Sigmoid colon (tissue), 7 donors: ENCODE measurements at places on chromosomes 7 and 10. TPM values are rescaled to one million over a fixed set of nuclear protein-coding genes. Genes with fewer than 3 reads are reported as not detected.

Gene C10orf62
- not detected for total RNA-seq

- no peak overlapping the region for H3K4me3 ChIP-seq
- H3K27me3 ChIP-seq, result no peaks in the 10 kb centered on the region
- H3K4me1 ChIP-seq, result peaks cover 11% of the 10 kb centered on the region
- H3K36me3 ChIP-seq, result no peaks in the 10 kb centered on the region
- no peak overlapping the region for H3K27ac ChIP-seq
Measured at GRCh38 chr10:119100434-119101238, 3.3 kb upstream of the DENND10 start.

- H3K27ac ChIP-seq, result no peak overlapping the region
- H3K4me1 ChIP-seq, result peaks cover 29% of the 10 kb centered on the region
- no peaks in the 10 kb centered on the region for H3K36me3 ChIP-seq
- peaks cover 100% of the 10 kb centered on the region for H3K27me3 ChIP-seq
- no peak for DNase-seq
- H3K4me3 ChIP-seq, result no peak overlapping the region
Measured at GRCh38 chr7:157016352-157017041, 6.0 kb upstream of the MNX1 start.

GRCh38 chr7:438916-439315 is 80.7 kb downstream of the PDGFA start:
- peaks cover 9% of the 10 kb centered on the region for H3K4me1 ChIP-seq
- no peak overlapping the region for H3K4me3 ChIP-seq
- no peak for DNase-seq
- no peaks in the 10 kb centered on the region for H3K27me3 ChIP-seq
- H3K27ac ChIP-seq, result no peak overlapping the region
